ENCODE measurements at places on chromosomes 5 and 9. TPM values are rescaled to one million over a fixed set of nuclear protein-coding genes. Genes with fewer than 3 reads are reported as not detected.
A peak's percentile ranks its signal among the peaks of the same experiment; 100 is the strongest.

DNA sequence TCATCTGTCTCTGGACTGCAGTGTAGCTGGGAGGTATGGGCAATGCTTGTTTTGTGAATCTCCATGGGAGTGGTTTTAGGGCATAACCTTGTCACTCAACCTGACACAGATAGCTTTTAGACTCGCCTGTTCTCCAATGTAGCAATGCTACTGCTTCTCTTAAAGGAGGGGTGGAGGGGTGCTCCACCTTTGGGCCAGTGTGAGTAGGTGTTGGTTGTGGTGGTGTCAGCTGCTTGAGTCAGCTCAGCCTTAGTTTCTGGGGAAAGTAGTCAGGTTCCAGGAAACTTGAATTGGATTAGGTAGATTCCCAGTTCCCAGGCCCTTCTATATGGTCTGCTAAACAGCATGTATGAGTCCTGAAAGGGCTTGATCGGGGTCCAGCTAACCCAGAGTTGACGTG lies 91.1 kb upstream of the PLPPR1 start:
- no peak for DNase-seq

DNA sequence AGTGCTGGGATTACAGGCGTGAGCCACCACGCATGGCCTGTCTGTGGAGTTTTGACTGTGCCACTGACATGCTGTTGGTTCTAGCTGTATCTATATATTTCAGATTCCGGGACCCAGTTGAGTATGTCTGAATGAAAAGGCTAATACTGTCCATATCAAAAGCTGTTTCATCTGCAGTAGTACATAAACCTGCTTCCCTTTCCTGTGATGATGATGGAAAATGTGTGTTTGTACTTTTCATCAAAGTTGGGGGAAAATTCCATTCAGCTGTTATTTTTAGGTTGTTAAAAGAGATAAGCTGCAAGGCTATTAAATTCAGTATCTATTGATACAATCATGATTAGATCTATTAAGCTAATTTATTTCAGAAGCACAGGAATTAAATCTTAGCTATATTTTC lies 237.6 kb upstream of the ADAMTSL1 start:
- DNase-seq: no peak

DNA sequence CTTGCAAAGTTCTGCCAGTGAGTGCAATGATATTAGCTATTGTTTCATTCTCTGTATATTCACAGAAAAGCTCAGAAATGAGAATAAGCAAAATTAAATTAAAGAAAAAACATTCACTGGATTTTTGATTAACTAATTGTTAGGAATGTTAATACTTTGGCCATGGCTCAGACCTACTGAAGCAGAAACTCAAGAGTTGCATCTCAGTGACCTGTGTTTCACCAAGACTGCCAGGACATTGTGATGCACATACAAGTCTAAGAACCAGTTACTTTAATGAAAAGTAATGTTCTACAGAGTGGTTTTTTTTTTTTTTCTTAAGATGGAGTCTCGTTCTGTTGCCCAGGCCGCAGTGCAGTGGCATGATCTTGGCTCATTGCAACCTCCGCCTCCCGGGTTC lies 464.9 kb upstream of the NMUR2 start:
- no peak for DNase-seq

DNA sequence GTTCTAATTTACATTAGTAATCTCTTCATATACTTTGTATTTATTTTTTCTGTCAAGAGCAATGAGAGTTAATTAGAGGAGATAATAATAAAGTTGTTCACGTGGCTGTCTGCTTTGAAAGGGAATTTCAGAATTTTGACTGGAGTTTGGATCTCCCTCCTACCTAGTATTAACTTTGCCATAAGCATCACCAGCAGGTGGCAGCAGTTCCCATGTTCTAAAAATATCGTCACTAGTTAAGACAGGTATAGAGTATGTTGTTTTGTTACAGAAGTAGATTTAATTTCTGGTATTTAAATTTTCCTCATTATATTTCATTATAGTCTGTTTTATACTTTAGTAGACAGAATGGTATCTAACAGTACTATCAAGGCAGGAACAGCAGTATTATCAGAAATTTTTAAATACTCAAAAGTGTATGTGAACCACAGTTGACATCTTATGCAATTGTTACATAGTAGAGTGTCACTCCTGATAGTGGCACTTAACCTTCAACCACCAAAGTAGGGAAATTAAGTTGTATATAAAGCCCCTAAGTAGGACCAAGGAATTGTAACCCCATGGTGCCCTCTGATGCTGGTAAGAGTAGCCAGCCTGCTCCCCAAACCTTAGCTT lies 20.4 kb downstream of the GNPDA1 start:
- peak; percentile 71 for DNase-seq

DNA sequence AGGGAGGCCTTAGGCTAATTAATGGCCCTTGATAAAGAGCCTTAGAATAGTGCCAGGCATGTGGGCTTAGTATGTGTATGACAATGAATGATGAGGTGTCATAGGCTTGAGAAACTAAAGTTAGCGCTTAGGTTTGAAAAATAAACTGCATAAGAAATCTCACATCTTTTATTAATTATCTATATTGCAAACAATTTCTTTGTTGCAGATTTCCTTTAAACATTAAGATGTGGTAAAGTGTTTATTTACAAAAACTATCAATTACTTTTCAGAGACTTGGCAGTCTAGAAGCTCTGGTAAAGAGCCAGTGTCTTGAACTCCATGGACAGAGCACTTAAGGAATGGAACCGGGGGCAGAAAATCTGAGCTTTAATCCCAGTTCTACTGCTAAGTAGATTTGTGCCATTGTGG lies 23.1 kb downstream of the MAP1B start:
- DNase-seq: no peak

DNA sequence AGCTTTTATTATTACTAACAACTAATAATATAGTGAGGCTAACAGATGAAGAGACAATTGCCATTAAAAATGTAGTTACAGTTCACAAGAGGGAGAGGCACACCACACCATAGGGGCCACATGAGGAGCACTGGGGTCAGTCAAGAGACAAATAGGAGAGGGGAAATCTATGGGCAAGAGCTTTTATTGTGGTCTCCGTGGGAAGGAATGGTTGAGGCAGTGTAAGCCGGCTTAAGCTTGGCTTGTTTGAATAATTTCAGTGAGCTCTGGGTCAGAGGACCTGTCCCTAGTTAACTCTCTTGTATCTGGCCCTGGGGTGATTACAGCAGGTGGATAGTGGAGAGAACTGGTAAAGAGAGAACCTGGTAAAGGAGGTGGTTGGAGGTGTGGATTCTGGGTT lies 35.3 kb downstream of the OGN start:
- DNase-seq: no peak

DNA sequence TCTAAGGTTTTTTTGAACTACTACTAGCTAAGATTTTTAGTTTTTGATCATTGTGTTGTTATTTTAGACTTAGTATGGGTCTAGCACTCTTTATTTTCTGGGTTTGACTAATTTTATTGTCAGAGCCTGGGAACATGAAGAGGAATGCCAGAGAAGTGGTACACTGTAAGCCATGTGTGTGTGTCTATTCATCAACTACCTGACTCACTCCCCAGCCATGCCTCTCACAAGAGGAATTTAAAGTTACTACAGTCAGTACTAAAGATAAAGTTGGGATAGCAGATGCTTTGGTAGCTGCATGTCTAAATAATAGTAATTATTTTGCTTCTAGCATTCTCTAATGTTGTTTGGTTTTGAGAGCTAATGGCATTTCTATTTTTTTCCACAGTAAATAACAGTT lies 264.8 kb downstream of the CSNK1G3 start:
- DNase-seq: no peak

GRCh38 chr5:124343451-124343867 lies 403.0 kb downstream of the ZNF608 start:
- DNase-seq: peak; percentile 24

DNA sequence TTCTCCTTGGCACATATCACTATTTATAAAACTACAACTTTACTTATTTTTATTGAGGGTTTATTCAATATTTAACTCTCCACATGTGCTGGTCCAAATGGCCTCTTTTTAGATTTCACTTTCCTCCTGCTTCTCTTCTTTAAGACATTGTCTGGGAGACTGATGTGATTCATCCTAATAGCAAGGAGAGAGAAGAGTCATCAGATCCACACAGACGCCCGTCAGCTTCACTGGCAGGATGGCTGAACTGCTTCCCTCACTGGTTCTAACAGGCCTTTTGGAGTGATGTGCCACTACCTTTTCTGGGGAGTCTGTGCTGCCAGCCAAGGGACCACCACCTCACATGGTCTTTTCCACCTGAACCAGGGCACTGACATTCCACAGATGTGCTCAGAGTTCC lies 16.5 kb upstream of the ROR2 start:
- no peak for DNase-seq

DNA sequence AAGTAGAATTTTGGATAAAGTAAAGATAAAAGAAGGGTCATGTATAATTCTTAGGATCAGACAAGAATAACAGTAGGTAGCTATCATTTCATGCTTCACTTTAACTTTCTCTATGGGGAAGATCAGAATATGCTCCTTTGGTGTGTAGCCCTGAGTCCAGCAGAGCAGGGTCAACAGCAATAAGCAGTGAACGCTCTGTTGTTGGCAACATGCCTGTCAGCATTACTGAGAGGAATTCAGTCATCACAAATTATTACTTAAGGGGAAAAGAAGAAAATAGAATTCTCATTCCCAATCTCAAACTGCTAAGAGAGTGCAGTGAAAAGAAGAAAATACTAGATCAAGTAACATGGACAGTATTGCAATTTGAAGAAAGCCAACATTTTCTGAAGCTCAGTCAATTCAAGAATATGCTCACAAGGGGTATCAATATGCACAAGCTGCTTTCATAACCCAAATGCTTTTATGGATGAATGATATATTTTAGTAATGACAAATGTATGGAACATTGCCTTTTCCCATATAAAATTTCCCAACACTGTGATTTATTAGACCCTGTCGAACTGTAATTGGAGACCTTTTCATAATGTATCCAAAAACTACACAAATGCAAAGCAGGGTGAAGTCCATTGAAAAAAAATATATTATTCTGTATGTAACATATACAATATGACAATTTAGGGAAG lies 1359.4 kb downstream of the EFNA5 start:
- peak; percentile 15 for DNase-seq

- no peak for DNase-seq
Measured at GRCh38 chr9:132505991-132506655, 76.3 kb upstream of the BARHL1 start.

- no peak for DNase-seq
Measured at GRCh38 chr5:2680979-2681378, 70.5 kb downstream of the IRX2 start.

DNA sequence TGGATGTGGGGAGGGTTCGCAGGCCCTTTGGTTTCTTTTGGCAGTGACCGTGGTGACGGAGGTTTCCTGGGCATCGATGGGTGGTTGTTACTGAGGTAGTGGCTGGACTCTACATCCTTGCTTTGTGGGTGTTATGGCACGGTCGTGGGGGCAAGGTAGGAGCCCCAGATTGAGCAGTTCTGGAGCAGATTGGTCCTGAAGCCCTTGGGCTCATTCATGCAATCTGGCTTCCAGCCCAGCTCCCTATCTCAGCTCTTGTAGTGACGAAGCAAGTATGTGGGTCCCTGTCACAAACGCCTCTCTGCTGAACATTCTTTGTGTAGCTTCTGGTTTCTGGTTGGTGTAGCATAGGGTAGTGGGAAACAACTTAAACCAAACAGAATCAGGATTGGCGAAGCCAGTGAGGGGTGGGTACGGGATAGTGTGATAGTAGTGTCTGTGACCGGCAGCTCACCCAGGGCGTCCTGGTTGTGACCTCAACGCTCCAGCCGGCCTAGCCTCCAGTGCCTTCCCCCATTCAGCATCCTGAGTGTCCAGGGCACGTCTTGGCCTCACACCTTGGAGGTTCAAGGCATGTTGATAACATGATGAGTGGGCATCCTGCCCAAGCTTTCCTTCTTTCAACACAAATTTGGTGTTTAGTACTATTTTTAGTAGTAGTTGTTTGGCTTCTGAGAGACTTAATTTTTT lies 2.9 kb downstream of the NDUFS6 start:
- DNase-seq: no peak

DNA sequence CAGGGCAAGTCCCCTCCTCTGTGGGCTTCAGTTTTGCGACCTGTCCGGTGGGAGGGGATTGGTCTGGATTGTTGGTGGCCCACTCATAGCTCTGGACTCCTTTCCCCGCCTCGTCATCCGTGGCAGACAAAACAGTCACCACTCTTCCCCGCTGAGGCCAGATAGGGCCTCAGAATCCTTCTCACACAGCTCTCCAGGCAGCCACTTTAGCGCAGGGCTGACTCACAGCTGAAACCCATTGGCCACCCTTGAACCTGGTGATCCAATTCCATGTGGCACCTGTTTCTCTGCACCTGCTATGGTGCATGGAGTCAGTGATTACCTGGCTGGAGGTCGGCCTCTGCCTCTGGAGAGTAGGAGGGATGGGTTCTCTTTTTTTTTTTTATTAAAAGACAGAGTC lies 15.8 kb upstream of the CACFD1 start:
- DNase-seq: no peak

DNA sequence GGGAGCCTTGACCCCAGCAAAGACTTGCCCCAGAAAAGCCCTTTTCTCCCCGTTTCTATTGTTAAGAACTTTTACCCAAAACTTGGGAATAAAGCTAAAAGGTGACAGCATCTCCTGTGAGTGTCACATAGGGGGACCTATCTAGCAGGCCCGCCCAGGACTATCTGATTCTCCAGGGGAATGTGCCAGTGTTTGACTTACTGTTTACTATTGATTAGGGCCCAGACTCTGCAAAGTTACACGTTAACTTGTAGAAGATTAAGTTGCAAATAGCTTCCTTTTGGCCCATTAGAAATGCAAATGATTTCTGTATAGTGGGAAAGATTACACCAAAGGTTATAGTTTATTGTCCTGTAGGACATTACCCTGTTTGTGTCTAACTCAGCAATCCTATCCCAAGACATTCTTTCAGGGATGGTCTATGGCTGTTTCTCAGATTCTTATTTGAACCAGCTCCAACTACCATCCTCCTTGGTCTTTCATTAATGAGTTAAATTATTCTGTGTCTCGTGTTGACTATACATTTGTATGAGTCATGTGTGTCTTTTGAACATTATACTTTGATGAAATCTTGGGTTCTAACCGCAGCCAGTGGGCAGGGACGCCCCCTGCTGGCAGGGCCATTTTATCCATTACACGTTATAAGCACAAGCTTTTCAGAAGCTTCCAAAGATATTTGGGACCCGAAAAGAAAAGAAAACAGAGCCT lies 60.7 kb downstream of the HRH2 start:
- no peak for DNase-seq

Gene GRIA1
- 0.28 TPM for polyA plus RNA-seq

Gene IFNA21
- polyA plus RNA-seq: not detected

Gene PCA3
- 0.72 TPM for polyA plus RNA-seq

Gene PCDHGA4
- 1.6 TPM for polyA plus RNA-seq

Gene CARTPT
- not detected for polyA plus RNA-seq

Gene IL11RA
- 96.1 TPM for polyA plus RNA-seq

Gene SLC45A2
- 0.65 TPM for polyA plus RNA-seq

Gene ASPN
- 138 TPM for polyA plus RNA-seq

Gene PCDHB5
- 3.2 TPM for polyA plus RNA-seq
